Activated CD4-positive, alpha-beta T cell treated with anti-CD3 and anti-CD28 coated beads for 24 hours (primary cell): ENCODE measurements at places on chromosomes 16 and 17.
A peak's percentile ranks its signal among the peaks of the same experiment; 100 is the strongest.

- DNase-seq: no peak
Observed at GRCh38 chr17:53088481-53088880, 734.2 kb upstream of the KIF2B start.

- DNase-seq: no peak
Observed at GRCh38 chr17:14297161-14297851, 3.6 kb upstream of the HS3ST3B1 start.

DNA sequence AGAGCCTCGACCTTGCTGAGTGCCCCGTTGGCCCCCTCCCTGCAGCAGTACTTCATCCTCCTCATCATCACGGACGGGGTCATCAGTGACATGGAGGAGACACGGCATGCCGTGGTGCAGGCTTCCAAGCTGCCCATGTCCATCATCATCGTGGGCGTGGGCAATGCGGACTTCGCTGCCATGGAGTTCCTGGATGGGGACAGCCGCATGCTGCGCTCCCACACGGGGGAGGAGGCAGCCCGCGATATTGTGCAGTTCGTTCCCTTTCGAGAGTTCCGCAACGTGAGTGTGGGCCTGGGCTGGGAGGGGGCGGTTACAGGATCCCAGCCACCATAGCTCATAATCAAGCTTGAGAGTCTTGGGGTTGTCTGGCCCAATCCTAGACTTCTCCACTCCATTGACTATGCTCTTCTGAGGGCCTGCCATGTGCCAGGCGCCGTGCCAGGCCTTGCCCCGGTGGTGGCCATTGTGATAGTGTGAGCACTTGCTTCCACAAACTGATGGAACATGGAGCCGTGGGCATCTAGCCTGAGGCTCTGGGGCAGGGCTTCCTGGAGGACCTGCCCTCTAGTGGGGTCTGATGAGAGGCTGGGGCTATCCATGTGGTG, 39.7 kb downstream of the PSME3IP1 start:
- DNase-seq: no peak

DNA sequence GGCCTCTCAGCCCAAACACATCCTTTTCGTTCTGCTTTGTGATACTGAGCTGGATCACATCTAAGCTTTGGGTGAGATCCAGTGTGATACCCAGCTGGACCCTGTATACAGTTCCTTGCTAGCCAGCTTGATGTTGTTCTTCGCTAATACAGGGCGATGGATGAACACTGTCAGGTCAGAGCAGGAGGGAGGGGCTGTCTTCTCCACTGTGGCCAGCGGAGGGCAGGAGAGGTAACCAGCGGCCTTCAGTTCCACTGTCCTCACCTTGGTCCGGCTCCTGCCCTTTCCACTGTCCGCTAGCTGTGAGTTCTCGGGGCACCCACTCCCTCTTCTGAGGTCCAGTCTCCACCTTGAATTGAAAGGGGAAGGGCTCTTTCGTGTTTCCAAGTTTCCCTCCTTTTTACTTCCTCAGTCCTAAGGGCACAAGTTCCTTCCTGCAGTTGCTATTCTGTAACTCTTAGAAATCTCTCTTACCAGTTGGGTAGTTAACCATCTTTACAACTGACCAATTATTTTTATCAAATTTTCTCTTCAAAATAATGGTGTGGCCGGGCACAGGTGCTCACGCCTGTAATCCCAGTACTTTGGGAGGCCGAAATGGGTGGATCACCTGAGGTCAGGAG, 3.0 kb upstream of the ZNF213 start:
- peak; percentile 28 for DNase-seq

GRCh38 chr16:20377181-20377580, 24.7 kb upstream of the UMOD start:
- DNase-seq: no peak

- DNase-seq: no peak
Observed at GRCh38 chr17:12530161-12530560, 135.5 kb upstream of the MYOCD start.

GRCh38 chr17:3630781-3631180, 5.3 kb downstream of the SHPK start:
- DNase-seq: no peak

- DNase-seq: no peak
Observed at GRCh38 chr16:69069504-69069903, 35.9 kb upstream of the HAS3 start.

GRCh38 chr17:69497161-69497560, 82.7 kb downstream of the MAP2K6 start:
- no peak for DNase-seq

- DNase-seq: no peak
Observed at GRCh38 chr17:71071837-71072236, 902.5 kb downstream of the KCNJ2 start.

- DNase-seq: no peak
Observed at GRCh38 chr16:86566966-86567700, 504 bp downstream of the FOXC2 start.

GRCh38 chr17:4307179-4307930, 43.6 kb upstream of the ANKFY1 start:
- no peak for DNase-seq

- DNase-seq: no peak
Observed at GRCh38 chr16:58201163-58201562, 3.3 kb upstream of the CSNK2A2 start.

DNA sequence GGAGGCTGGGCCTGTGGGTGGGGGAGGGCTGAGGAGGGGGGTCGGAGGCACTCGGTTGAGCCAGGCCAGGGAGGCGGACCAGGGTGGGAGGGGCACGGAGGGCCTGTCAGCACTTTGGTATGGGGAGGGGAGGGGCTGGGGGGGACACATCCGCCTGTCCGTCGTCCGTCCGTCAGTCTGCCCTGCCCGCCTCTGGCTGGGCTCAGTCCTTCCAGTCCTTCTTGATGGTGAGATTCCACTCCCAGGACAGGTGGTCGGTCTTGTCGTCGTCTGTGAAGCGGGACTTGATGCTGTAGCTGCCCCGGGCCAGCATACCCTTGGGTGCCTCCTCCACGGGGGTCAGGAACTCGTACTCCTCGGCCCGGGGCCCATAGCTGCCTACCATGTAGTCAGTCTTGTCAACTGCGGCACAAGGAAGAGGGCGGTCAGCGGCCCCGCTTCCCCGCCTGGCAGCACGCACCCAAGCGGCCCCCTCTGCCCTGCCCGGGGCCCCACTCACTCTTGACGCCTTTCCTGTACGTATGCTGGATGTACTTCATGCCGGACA, 2.4 kb downstream of the ARHGDIA start:
- DNase-seq: no peak

- no peak for DNase-seq
Observed at GRCh38 chr17:55726440-55726839, 3.8 kb upstream of the TMEM100 start.

GRCh38 chr17:67246653-67247415, 1.8 kb upstream of the HELZ start:
- no peak for DNase-seq

- no peak for DNase-seq
Observed at GRCh38 chr16:81597079-81597658, 152.6 kb downstream of the CMIP start.

DNA sequence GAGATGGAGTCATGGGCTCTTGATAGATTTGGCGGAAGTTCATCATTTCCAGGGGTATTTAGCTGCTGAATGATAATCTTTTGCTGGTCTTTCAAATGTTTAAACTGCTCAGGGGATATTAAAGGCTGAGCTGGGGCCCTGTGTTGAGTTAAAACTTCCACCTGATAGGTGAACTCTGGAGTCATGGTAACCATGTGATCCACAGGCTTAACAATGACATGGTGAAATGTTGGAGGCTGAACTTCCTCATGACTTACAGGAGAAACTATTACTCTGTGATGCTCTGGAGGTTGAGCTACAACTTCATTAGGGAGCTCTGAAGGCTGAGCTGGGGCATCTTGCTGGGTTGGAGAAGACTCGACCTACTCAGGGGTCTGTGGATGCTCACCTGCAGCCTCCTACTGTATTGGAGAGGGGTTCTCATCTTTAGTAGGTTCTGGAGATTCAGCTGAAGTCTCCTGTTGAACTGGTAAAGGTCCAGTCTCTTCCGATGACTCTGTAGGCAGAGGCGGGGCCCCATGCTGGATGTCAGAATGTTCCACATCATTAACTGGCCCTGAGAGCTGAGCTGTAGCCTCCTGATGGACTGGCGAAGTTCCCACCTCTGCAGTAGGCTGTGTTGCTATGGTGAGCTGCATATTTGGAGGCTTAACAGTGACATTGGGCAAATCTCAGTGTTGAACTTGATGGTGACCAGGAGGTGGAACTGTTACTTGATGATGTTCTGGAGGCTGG, 24.2 kb downstream of the RDM1 start:
- no peak for DNase-seq

GRCh38 chr16:83967838-83968305, at the start of gene NECAB2:
Gene NECAB2, plus strand, starts transcription at chr16:83968244. Its CDS starts 405 bp downstream, at chr16:83968649.
- DNase-seq: peak; percentile 15

- DNase-seq: peak; percentile 87
Observed at GRCh38 chr17:19362277-19363113, at the start of gene B9D1. Gene B9D1, minus strand, starts transcription at chr17:19362723. Its CDS starts 154 bp downstream, at chr17:19362569.

GRCh38 chr17:47660064-47660492, 10.4 kb downstream of the KPNB1 start:
- no peak for DNase-seq
